Mesendoderm (in vitro differentiated cells): ENCODE measurements at places on chromosomes 12 and 14.

DNA sequence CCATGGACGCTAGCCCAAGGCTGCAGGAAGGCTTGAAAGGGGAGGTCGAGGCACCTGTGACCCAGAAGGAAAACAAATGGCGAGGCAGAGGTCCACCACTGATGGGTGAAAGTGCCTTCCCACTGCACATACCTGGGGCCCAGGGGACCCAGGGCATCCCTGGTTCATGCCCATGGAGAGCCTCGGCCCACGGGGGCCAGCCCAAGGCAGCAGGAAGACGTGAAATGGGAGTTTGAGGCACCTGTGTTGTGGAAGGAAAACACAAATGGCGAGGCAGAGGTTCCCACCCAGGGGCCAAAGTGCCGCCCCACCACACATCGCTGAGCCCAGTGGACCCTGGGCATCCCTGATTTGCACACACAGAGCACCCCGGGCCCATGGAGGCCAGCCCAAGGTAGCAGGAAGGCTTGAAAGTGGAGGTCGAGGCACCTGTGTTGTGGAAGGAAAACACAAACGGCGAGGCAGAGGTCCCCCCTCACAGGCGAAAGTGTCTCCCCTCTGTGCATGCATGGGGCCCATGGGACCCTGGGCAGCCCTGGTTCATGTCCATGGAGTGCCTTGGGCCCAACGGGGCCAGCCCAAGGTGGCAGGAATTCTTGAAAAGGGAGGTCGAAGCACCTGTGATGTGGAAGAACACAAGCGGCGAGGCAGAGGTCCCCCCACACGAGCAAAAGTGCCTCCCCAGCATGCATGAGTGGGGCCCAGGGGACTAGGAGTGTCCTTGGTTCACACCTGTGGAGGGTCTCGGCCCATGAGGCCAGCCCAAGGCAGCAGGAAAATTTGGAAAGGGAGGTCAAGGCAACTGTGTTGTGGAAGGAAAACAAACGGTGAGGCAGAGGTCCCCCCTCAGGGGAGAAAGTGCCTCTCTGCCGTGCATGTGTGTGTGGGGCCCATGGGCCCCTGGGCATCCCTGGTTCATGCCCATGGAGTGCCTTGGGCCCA is 383.3 kb downstream of the ALG10 start:
- DNase-seq = no peak

DNA sequence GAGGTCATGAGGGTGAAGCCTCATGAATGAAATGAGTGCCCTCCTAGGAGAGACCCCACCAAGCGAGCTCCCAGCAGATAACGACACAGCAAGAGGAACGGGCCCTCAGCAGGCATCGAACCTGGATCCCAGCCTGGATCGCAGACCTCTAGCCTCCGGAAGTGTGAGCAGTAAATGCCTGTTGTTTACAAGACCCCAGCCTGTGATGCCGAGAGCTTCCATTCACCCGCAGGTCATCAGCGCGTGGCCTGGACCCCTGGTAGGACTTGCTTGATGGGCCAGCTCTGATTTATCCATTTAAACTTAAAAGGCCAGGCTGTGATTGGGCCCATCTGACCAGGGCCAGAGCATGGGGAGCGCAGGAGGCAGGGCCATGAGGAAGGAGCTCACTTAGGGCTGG is 7.0 kb downstream of the TMEM179 start:
- no peak for DNase-seq

- peak; percentile 89 for DNase-seq
Observed at GRCh38 chr12:124551268-124552144, 15.9 kb downstream of the NCOR2 start.

DNA sequence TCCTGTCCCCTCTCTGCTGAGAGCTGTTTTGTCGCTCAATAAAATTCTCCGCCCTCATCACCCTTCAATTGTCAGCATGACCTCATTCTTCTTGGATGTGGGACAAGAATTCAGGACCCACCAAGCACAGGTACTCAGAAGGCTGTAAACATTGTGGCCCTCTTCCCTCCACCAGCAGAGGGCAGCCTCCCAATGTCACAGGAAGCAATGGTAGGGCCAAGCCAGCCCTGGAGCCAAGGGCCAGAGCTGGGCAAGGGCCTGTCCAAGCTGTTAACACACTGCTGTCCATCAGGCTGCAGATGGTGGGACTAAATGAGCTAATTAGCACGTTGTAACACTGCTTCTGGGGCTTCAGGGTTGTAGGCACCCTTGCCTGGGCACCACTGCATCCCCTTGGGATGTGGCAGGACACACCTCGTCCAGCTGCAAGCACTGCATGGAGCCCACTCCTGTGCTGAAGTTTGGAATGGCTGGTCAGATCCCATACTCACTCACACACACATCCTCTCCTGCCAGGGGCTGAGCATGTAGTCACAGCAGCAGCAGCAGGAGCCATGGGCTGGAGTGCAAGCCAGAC is 62.7 kb upstream of the HECTD1 start:
- peak; percentile 47 for DNase-seq

GRCh38 chr12:56029666-56030293 is 8.9 kb downstream of the IKZF4 start:
- peak; percentile 59 for DNase-seq

DNA sequence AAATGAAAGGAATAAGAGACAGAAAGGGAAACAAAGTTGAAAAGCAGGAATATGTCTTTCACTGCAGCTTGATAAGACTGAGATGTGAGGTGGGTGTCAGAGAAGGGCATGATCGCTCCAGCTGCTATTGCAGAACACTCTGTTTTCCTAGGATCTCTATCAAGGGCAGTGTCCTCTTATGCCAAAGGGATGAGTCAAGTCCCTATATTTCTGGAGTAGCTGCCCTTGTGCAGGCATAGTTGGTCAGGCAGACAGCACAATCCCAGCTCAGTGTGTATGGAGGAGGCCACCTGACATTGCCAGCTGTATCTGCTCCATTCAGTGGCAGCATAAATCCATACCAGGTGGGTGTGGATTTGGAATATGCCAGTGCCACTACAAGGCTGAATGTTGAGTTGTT is 101.6 kb downstream of the DAD1 start:
- DNase-seq = no peak

DNA sequence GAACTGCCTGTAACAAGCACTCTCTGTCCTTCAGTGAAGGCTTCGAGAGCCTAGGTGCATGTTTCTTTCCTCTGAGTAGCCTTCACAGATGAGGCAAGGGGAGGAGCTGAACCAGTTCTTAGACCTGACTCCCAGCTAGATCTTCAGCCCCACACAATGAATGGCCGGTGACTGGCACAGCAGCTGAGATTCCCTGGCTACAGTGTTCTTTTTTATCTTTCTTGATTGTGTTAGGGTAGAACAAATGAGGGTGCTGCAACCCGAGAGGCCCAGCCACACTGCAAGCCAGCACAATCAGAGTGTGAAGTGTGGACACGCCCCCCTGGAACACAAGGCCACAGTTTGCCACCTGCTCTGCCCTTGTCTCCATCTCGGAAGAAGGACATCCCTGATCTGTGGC is 19.1 kb upstream of the COL2A1 start:
- peak; percentile 65 for DNase-seq

DNA sequence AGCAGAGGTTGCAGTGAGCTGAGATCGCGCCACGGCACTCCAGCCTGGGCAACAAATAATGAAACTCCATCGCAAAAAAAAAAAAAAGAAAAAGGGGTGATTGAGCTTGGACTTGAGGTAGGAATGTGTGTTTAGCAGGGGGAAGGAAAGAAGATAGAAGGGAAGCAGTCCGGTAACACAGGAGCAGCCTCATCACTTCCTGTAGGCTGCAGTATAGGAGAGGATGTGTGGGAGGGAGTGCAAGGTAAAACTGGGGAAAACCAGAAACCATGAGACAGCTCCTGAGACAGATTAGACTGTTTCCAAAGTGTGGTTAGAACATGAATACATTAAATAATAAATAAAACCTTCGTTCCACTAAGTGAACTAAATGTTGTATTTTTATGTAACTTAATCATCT is 49.2 kb downstream of the FGD4 start:
- peak; percentile 45 for DNase-seq

DNA sequence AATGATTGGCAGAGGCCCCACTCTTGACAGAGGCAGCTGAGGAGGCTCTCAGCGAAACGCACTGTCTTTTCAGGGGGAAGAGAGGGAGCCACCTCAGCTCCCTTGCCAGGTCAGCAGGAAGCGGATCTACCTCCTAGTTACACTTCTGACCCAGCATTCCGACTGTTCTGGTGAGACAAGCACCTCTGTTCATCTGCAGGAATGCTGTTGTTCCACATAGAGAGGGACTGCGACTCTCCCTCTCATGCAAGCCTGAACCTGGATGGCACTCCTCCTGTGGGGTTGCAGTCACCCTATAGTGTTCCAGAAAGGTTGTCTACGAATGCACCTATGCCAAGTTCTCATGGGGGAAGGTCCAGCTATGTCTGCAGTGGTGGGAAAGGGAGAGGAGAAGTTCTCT is 37.1 kb upstream of the AEBP2 start:
- no peak for DNase-seq

GRCh38 chr12:14681190-14681589 is 15.2 kb downstream of the GUCY2C start:
- DNase-seq = no peak

DNA sequence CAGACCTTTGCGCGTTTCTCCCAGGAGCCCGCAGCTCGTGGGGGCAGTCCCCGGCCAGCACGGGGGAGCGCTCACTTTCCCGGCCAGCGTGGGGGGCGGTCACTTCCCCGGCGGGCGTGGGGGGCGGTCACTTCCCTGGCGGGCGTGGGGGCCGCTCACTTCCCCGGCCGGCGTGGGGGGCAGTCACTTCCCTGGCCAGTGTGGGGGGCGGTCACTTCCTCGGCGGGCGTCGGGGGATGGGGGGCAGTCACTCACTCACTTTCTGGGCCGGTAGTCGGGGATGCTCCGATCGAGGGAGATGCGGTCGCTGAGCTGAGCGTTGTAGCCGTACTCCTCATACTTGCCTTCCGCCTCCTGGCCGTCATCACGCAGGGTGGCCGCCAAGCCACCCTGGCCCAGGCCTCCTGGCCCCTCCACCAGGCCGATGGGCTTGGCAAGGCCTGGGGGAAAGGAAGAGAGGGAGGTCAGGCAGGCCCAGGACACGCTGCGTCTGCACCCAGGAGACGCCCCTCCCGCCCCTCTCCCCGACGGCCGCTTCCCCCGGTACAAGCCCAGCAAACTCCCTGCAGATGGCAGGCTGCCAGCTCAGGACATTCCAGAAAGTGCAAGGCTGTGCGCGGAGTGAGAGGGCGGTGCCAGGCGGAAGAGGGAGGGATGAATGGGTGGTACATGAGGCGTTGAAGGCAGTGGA is 43.3 kb downstream of the GALNT9 start:
- peak; percentile 33 for DNase-seq

GRCh38 chr12:26606911-26607310 is 226.1 kb downstream of the ITPR2 start:
- no peak for DNase-seq

DNA sequence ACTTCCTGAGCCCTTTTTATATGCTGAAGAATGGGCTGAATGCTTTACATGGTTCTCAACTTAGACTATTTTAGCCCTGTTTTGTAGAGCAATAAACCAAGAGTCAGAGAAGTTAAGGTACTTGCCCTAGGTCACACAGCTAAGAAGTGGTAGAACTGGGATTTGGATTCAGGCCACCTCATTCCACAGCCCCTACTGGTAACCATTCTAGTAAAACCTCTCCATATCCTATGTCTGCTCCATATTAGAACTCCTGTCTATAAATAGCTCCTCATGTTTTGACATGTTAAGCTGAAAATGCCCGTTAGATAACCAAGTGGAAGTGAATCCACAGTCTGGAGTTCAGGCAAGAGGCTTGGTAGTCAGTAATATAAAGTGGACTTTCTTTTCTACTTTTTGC is 111.6 kb downstream of the HECTD4 start:
- DNase-seq = no peak

GRCh38 chr12:49094160-49094974 is at the start of gene DHH:
TSS of gene DHH (minus strand) at chr12:49094801. CDS start at chr12:49094512, 289 bp downstream.
- DNase-seq = no peak

GRCh38 chr12:62106547-62107185 is 153.5 kb upstream of the USP15 start:
- DNase-seq = peak; percentile 14

DNA sequence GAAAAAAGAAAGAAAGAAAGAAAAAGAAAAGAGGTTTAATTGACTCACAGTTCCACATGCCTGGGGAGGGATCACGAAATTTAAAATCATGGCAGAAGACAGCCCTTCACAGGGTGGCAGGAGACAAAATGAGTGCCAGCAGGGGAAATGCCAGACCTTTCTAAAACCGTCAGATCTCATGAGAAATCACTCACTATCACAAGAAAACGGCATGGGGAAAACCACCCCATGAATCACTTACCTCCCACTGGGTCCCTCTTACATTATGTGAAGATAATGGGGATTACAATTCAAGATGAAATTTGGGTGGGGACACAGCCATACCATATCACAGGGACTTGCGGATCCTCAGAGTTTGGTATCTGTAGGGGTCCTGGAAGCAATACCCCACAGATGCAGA is 16.3 kb upstream of the EGLN3 start:
- peak; percentile 81 for DNase-seq

DNA sequence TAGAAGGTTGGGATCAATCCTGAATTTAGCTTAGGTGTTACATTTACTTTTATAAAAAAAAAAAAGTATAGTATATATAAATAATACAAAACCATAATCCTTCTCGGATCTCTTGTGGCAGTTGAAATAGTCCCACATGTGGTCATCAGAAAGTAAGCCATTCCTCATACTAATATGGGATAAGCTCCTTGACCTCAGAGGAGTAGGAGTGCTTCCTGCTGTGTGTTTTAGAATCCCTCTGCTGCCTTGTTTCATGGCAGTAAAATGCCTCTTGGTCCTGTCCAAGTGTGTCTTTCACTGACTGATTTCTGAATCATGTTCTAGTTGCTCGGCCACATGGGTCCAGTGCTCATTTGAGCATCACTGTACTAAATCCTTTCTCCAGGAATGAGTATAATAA is 117.0 kb downstream of the NTN4 start:
- no peak for DNase-seq
